ENCODE measurements at places on chromosomes 7 and 10.

- no peak for DNase-seq
Observed at GRCh38 chr10:97028832-97029178, 157.0 kb downstream of the SLIT1 start.

GRCh38 chr10:101779544-101780186 lies 3.6 kb downstream of the NPM3 start:
- DNase-seq: peak; percentile 87

DNA sequence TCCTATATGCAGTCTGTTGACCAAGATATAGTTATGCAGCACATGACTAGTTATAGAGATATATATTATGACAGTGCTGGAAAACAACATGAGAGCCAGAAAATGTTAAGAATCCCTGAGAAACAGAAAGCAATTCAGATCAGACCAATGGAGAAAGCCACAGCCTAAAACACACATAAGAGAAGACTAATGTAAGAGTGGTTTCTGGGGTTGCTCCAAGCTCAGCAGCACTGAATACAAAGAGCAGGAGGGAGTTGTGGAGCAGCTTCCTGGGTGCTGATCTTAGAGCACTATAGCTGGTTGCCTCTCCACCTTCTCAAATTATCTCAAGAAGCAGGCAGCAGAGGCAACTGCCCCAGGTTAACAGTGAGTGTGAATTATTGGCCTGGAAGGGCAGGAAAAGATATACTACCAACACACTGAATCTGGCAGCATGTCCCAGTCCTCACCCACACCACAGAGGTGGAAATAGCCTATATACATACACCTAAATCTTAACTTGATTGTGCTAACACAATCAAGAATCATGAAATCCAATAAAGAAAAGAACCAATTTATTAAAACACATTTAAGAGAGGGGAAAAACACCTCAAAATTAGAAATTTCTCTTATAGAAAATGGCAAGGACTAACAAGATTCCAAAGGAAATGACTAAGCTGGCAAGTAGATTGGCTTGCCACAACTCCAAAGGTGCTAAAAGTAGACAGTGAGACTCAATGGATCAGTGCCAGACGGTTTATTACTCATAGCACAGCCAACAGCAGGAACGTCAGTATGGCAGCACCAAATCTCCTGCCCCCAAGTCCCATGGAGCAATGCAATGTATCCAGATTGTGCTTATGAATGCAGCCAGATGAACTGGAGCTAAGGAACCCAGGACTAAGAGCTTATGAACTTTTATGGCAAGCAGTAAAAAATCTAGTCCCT lies 5.1 kb downstream of the PTTG1IP2 start:
- DNase-seq: peak; percentile 11

GRCh38 chr7:124489082-124489819 lies 276.3 kb downstream of the GPR37 start:
- no peak for DNase-seq

DNA sequence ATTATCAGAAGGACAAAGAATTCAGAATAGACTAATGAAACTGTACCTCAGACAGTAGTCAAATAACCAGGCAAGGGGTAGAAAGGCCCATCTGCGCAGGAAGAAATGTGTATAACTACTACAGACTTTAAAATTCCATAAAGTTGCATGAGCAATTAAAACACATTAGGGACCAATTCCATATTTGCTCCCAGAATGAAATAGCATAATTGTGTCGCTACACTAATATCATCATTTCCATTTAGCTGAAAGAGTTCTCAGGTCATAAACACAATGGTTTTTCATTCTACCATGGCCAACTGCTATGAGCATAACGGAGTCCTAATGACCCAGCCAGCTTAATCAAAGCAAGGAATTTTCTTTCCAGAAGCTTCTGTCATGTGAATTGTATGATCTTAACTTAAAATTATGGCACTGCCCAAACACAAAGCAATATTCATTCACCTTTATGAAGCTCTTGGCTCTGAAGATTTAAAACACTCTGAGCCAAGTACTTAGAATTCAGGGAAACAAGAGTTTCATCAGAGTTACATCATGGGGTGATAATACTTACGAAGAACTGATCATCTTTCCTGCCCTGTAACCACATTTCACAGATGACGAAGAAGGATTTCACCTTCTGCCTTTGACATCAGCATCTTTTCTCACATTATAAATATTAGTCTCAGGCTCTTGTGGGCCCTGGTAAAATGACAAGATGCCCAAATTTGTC lies 98.1 kb upstream of the DOCK1 start:
- no peak for DNase-seq

DNA sequence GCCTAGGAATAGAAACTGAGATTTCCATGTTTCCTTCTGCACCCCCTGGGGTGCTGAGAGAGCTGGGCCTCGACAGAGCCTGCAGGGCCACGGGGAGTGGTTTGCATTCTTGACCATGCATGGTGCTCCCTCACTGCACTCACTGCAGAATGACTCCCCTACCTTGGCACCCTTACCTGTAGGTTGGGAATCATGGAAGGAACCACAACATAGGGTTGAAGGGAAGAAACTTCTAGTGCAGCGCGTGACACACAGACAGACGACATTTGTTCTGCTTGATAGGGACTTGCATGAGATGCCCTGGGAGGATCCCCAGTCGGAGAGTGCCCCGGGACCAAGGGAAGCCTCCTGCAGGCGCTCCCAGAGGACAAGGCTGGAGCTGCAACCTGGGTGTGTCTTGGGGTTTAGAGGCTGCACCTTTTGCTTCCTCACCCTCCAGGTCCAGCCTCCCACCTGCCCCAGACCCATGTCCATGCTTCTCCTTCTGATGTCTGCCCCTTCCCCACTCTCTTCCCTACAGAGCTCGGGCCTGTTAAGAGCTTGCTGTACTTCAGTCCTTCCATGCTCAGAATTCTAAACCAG lies 245.2 kb downstream of the ABCA13 start:
- DNase-seq: no peak

- no peak for DNase-seq
Observed at GRCh38 chr10:20158086-20158485, 341.9 kb downstream of the PLXDC2 start.

GRCh38 chr7:131104596-131105293 lies 222.9 kb upstream of the MKLN1 start:
- DNase-seq: no peak

DNA sequence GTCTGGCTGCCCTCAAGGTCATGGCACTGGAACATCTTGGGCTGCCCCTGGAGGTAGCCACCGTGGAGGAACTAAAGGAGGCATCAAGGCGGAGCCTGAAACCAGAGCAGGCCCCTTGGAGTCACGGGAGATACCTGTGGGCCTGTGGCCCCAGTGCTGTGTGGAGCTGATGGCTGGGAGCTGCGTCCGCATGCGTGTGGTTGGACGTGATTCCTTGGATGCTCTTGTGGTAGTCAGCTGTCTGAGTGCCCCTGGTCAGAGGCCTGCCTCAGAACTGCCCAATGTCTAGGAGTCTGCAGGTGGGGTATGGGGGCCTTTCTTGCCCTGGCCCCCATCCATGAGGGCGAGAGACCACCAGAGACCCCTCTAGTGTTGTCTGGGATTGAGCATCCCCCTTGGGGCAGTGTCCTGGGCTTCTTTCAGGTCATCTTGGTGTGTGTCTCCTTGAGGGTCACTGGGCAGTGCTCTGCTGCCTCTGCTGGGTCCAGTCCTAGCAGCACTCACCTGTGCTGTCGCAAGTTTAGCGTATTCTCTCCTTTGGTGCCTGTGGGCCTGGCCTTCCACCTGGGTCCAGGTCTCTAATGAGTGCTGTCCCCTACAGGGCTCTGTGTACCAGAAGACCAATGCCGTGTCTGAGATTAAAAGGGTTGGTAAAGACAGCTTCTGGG lies 8.1 kb downstream of the PGAM2 start:
- DNase-seq: no peak

- no peak for DNase-seq
Observed at GRCh38 chr7:91431601-91432000, 167.4 kb downstream of the FZD1 start.

DNA sequence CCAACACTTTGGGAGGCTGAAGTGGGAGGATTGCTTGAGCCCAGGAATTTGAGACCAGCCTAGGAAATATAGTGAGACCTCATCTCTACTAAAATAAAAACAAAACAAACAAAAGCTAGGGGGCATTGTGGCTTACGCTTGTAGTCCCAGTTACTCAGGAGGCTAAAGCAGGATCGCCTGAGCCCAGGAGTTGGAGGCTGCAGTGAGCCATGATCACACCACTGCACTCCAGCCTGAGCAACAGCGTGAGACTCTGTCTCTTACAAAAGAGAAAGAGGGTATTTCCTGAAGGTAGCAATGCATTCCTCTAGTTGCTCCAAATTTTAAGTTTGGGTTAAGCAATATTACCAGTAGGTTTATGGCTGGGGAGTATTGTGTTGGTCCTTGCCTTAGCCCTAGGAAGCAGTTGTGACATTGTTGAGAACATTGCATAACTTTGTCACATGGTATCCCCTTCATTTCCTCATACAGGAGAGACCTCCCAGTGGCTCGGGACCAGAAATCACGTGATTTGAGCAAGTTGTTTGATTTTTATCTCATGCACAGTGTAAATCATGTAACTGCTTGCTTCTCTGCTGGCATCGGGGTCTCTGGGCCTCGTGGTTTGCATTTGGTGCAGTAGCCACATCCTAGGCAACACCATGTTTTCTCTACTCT lies 23.3 kb upstream of the SMARCD3 start:
- peak; percentile 53 for DNase-seq

GRCh38 chr7:44222074-44222473 lies 21.3 kb downstream of the YKT6 start:
- DNase-seq: no peak
